ENCODE measurements at places on chromosomes 4 and X. TPM values are rescaled to one million over a fixed set of nuclear protein-coding genes. Genes with fewer than 3 reads are reported as not detected.
A peak's percentile ranks its signal among the peaks of the same experiment; 100 is the strongest.

NSUN7 gene
- polyA plus RNA-seq = 0.57 TPM

TECRL gene
- not detected for polyA plus RNA-seq

SHOX gene
- polyA plus RNA-seq = not detected

SSX3 gene
- polyA plus RNA-seq = not detected

CFAP299 gene
- polyA plus RNA-seq = not detected

RS1 gene
- polyA plus RNA-seq = 0.08 TPM

DMRTC1 gene
- polyA plus RNA-seq = not detected

FGG gene
- not detected for polyA plus RNA-seq

TCEAL6 gene
- polyA plus RNA-seq = not detected

FRAS1 gene
- polyA plus RNA-seq = not detected

GRCh38 chr4:18297684-18298083 is 276.1 kb upstream of the LCORL start:
- H3K4me3 ChIP-seq = no peak overlapping the region
- no peaks in the 10 kb centered on the region for H3K27me3 ChIP-seq
- H3K36me3 ChIP-seq = no peaks in the 10 kb centered on the region
- no peaks in the 10 kb centered on the region for H3K4me1 ChIP-seq

DNA sequence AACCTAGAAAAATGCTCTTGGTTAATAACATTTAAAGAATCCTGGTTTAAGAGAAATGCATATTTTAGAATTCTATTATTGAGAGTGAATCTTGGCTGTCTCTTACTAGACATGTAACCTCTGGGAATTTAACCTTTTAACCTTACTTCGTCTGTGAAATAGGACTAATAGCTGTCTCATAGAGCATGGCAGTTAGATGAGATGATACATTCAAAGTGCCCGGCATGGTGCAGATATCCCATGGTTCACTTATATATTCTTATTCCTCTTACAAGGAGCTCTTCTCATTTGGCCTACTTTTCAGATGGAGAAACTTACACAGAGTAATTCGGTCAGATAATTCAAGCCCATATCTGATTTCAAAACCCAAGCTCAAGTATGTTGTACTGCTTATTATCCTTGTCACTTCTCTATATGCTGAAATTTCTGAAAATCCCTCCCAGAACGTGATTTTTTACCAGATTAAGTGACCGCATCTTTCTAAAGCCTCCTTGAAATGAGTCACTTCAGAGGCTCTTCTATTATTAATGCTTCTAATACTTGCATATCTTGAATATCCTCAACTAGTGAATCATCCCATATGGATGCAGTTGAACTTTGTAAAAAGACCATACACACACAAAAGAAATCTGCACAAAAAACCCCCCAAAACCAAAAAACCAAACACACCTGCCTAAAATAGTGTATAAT is 4.9 kb downstream of the CDKN2AIP start:
- H3K27ac ChIP-seq = no peak overlapping the region
- peaks cover 27% of the 10 kb centered on the region for H3K4me1 ChIP-seq
- peaks cover 48% of the 10 kb centered on the region for H3K36me3 ChIP-seq
- no peak overlapping the region for H3K4me3 ChIP-seq
- DNase-seq = no peak

- peak overlapping the region; percentile 63 for H3K27ac ChIP-seq
- H3K4me1 ChIP-seq = peaks cover 29% of the 10 kb centered on the region
- no peaks in the 10 kb centered on the region for H3K36me3 ChIP-seq
- H3K4me3 ChIP-seq = peak overlapping the region; percentile 69
- no peaks in the 10 kb centered on the region for H3K27me3 ChIP-seq
Observed at GRCh38 chrX:47556045-47556623, 4.9 kb upstream of the ARAF start.

GRCh38 chr4:12701384-12701783 is 782.8 kb downstream of the RAB28 start:
- H3K36me3 ChIP-seq = no peaks in the 10 kb centered on the region
- H3K4me3 ChIP-seq = no peak overlapping the region
- H3K4me1 ChIP-seq = no peaks in the 10 kb centered on the region
- no peak overlapping the region for H3K27ac ChIP-seq
- H3K27me3 ChIP-seq = no peaks in the 10 kb centered on the region

- H3K4me1 ChIP-seq = peaks cover 50% of the 10 kb centered on the region
- no peaks in the 10 kb centered on the region for H3K27me3 ChIP-seq
- H3K27ac ChIP-seq = no peak overlapping the region
- no peaks in the 10 kb centered on the region for H3K36me3 ChIP-seq
- no peak overlapping the region for H3K4me3 ChIP-seq
Observed at GRCh38 chrX:138986235-138986634, 274.7 kb upstream of the FGF13 start.

- no peaks in the 10 kb centered on the region for H3K27me3 ChIP-seq
- DNase-seq = no peak
- H3K4me3 ChIP-seq = no peak overlapping the region
- no peaks in the 10 kb centered on the region for H3K4me1 ChIP-seq
- no peaks in the 10 kb centered on the region for H3K36me3 ChIP-seq
- no peak overlapping the region for H3K27ac ChIP-seq
Observed at GRCh38 chr4:17066236-17066635, 167.8 kb upstream of the LDB2 start.

GRCh38 chrX:131985526-131986049 is 37.5 kb upstream of the STK26 start:
- H3K4me1 ChIP-seq = peaks cover 32% of the 10 kb centered on the region
- no peaks in the 10 kb centered on the region for H3K36me3 ChIP-seq
- no peak overlapping the region for H3K4me3 ChIP-seq

GRCh38 chr4:41069257-41069656 is 145.1 kb downstream of the APBB2 start:
- no peaks in the 10 kb centered on the region for H3K36me3 ChIP-seq
- H3K27me3 ChIP-seq = no peaks in the 10 kb centered on the region
- H3K4me1 ChIP-seq = no peaks in the 10 kb centered on the region

DNA sequence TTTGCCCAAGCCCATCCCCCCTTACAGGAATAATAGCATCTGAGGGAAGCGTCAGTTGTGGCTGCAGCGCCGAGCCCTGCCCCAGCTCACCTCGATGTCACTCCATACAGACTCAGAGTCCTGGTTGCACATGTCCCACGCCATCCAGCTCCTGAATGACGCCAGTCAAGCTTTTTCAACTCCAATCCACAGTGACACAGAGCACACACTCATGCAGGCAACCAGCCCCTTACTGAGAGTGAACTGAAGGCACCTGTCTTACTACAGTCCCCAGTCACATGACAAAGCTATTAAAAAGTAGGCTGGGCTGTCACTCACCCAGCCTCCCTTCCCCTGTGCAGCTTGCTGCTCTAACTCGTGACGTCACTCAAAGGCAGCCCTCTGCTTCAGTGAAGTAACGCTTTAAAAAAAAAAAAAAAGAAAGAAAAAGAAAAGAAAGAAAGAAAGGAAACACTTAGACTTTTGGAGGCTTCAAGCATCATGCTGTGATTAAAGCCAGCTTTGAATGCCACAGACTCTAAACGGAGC is at the start of gene PPARGC1A:
TSS of gene PPARGC1A (minus strand) at position 234 of the 528 bp plus-strand sequence. CDS start at position 144, 90 bp downstream.
- peaks cover 32% of the 10 kb centered on the region for H3K27me3 ChIP-seq
- H3K4me3 ChIP-seq = peak within 1 kb of the TSS; percentile 29
- no peaks in the 10 kb centered on the region for H3K36me3 ChIP-seq

- no peak overlapping the region for H3K4me3 ChIP-seq
- H3K27me3 ChIP-seq = no peaks in the 10 kb centered on the region
- no peak for DNase-seq
- H3K36me3 ChIP-seq = no peaks in the 10 kb centered on the region
- no peaks in the 10 kb centered on the region for H3K4me1 ChIP-seq
Observed at GRCh38 chrX:101686574-101686973, 26.9 kb upstream of the ARMCX2 start.

DNA sequence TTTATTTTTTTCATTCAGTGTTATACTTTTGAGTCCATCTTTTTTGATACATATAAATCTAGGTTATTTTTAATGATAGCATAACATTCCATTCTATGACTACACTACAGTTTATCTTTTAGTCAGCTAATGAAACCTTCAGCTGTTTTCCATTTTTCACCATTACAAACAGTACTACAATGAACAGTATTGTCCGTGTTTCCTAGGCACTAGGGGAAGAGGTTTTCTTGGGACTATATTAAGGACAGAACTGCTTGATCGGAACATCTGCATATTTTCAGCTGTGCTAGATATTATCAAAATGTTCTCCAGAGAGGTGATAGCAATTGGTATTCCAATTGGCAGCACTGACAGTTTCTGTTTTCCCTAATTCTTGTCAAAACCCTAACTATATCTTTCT is 44.3 kb upstream of the HCCS start:
- H3K4me1 ChIP-seq = no peaks in the 10 kb centered on the region
- no peak overlapping the region for H3K27ac ChIP-seq
- no peaks in the 10 kb centered on the region for H3K27me3 ChIP-seq
- H3K36me3 ChIP-seq = no peaks in the 10 kb centered on the region

GRCh38 chr4:15188605-15189539 is 186.6 kb downstream of the CPEB2 start:
- no peak overlapping the region for H3K27ac ChIP-seq
- peaks cover 19% of the 10 kb centered on the region for H3K4me1 ChIP-seq
- peak overlapping the region; percentile 0 for H3K4me3 ChIP-seq
- peak; percentile 14 for DNase-seq
- H3K27me3 ChIP-seq = no peaks in the 10 kb centered on the region

DNA sequence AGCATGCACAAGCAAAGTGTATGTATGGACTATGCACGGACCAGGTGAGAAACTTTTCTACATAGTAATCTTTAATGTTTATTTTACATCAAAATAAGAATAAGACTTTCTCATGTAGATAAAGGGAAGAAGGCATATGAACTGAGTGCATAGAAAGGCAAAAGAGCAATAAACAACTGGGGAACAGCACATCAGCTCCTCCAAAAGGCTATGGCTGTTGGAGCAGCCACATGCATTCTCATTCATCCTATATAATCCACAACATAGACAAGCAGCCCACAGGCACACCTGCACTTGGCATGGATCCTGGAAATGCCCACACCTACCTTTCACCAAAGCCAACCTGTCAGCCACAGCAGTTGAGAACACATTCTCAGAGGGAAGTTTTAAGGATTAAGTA is 586.9 kb upstream of the INTU start:
- H3K27me3 ChIP-seq = no peaks in the 10 kb centered on the region
- no peak overlapping the region for H3K27ac ChIP-seq
- no peaks in the 10 kb centered on the region for H3K36me3 ChIP-seq
- DNase-seq = no peak
- H3K4me3 ChIP-seq = no peak overlapping the region

- no peaks in the 10 kb centered on the region for H3K36me3 ChIP-seq
- peak; percentile 30 for DNase-seq
- peaks cover 22% of the 10 kb centered on the region for H3K4me1 ChIP-seq
- H3K4me3 ChIP-seq = no peak overlapping the region
Observed at GRCh38 chr4:11860996-11861395, 432.3 kb upstream of the HS3ST1 start.

DNA sequence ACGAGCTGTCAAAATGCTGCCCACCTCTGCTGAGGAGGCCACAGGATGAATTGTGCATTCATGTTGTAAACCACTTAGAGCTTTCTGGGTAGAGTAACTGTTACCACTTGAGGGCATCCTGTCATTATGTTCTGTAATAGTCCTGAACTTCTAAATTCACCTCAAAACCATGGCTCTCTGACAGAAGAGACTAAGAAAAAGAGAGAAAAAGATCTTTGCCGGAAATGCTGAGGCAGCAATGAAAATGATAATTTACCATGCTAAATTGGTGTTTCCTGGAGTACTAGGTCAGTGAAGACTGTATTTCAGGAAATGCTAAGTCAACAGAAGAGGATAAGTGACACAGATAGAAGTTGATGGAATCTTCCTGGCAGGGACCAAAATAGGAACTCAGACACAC is 942.3 kb upstream of the SLIT2 start:
- DNase-seq = no peak
- no peak overlapping the region for H3K27ac ChIP-seq
- no peaks in the 10 kb centered on the region for H3K4me1 ChIP-seq
- no peaks in the 10 kb centered on the region for H3K36me3 ChIP-seq
- H3K4me3 ChIP-seq = no peak overlapping the region
- no peaks in the 10 kb centered on the region for H3K27me3 ChIP-seq

DNA sequence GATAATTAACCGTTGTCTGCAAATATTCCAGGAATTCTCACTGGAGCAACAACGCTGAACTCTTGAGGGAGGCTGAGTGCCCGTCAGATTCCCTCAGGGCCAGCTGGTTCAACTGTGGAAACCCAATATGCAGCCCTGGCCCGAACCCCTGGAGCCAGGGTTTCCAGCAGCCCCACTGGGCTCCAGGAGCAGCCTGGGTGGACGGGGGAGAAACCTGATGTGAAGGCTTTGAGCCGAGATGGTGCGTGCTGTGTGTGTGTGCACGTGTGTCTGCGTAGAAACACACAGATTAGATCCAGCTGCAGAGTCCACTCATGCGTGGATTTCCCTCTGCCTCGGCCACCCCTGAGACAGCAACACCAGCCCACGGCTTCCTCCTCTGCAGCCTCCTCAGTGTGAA is 19.4 kb upstream of the SLC25A6 start:
- H3K27me3 ChIP-seq = no peaks in the 10 kb centered on the region
- peaks cover 61% of the 10 kb centered on the region for H3K36me3 ChIP-seq
- DNase-seq = no peak
- no peak overlapping the region for H3K27ac ChIP-seq

- no peak overlapping the region for H3K4me3 ChIP-seq
- no peak overlapping the region for H3K27ac ChIP-seq
- no peaks in the 10 kb centered on the region for H3K4me1 ChIP-seq
- no peaks in the 10 kb centered on the region for H3K36me3 ChIP-seq
- DNase-seq = no peak
- no peaks in the 10 kb centered on the region for H3K27me3 ChIP-seq
Observed at GRCh38 chr4:177393236-177393635, 49.0 kb downstream of the AGA start.

DNA sequence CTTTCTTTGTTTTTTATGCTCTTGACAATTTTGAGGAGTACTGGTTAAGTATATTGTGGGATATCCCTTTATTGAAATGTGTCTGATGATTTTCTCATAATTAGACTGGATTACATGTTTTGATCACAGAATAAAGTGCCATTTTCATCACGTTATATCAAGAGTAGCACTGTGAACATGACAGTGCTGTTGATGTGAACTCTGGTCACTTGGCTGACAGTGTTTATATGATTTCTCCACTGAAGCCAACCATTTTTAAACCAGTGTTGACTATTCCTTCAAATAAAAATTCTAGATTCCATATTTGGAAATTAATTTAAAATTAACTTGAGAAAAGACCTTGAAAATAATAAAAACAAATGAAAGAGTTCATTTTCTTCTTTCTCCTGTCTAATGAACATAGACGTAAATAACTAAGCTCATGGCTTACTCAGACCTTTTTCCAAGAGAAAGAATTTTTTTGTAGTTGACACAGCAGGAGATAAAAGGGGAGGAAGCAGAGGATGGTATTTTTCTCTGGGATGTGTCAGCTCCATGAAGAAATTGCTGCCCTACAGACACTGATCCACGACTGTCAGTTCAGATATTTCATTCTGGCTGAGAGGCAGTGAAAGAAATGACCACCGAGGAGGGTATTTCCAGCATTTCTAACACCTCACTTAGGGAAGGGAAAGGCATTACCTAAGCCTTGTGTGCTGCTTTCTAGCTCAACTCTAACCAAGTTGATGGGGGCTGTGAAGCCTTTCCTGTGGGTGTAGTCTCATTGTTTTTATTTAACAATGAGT is 150.9 kb upstream of the ANK2 start:
- no peak overlapping the region for H3K27ac ChIP-seq
- no peaks in the 10 kb centered on the region for H3K4me1 ChIP-seq
- no peak for DNase-seq
- H3K36me3 ChIP-seq = no peaks in the 10 kb centered on the region
- H3K27me3 ChIP-seq = no peaks in the 10 kb centered on the region

Data from CD14-positive monocyte (primary cell).